Hypothalamus (tissue), 51 donors: ENCODE measurements at places on chromosomes 4 and X.

DNA sequence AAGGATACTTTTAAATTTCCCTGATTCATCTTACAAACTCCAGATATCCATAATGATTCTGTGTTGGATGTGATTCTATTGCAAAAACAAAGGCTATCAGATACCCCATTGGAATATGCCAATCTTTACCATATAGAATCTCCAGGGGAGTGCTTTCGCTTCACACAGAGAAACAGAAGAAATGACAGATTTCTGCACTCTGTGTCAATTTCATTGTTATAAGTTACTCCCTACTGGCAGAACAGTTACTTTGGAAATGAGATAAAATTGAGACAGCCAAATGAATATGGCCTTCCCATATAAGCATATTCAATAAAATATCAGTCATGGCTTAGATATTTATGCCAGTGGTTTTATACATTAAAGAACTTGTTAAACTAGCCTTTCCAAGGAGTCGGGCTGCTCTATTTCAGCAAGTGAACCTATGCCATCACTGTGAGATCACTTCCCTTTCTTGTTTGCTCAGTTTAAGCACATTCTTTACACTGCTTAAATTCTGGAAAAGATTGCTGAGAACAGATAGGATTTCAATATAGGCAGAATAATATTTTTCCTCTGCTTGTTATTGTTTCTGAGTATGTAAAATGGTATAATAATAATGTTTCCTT, 127.5 kb upstream of the ANXA10 start:
- no peak for DNase-seq

DNA sequence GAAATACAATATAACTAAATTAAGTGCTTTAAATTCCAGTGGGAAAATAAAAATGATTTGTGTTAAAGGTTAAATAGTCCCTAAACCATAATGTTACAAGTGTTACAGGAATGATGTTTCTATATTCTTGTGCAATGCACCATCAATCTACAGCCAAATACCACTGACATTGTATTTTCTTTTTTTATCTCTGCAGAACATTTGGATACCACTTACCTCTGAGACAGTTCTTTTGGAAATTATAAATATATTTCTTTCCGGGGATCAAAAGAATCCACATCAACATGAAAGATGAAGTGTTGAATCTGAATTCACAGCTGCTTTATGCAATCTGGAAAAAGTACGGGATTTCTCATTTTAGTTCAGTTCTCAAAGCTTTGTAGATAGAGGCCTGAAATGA, 518.3 kb upstream of the AGA start:
- DNase-seq, result no peak

DNA sequence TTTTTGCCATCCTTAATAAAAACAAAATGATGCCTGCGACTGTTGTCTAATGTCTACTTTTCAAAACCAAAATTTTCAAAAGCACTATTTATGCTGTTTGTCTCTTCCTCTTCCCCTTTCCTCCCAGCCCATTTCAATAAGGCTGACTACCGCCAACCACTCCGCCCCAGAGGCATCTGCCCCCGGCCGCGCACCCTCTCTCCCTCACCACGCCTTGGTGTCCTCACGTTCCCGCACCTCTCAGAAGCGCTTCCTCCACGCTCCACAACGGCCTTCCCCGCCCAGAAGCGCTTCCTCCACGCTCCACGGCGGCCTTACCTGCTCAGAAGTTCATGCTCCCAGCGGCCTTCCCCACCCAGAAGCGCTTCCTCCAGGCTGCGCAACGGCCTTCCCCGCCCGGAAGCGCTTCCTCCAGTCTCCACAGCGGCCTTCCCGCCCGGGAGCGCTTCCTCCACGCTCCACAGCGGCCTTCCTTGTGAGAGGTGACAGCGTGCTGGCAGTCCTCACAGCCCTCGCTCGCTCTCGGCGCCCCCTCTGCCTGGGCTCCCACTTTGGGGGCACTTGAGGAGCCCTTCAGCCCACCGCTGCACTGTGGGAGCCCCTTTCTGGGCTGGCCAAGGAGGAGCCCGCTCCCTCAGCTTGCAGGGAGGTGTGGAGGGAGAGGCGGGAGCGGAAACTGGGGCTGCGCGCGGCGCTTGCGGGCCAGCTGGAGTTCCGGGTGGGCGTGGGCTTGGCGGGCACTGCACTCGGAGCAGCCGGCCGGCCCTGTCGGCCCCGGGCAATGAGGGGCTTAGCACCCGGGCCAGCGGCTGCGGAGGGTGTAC, 490.4 kb upstream of the ZFP42 start:
- DNase-seq, result no peak

DNA sequence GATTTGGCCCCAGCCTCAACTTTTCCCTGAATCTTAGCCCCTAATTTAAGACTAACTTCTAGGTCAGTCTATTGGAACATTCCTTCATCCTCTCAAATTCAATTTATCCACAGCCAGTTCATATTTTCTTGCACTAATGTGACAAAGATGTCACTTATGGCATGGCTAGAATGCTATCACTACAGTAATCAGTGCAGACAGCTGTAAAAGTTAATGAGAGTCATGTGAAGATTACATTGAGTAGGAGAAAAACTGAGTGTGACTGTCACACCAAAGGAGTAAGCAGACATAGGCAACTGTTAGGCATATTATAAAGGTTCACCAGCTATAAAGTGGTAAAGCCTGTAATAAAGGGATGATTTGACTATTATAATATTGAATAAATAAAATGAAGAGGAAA, 42.6 kb downstream of the GABRG1 start:
- no peak for DNase-seq
